Natural killer cell treated with Interleukin-12 subunit alpha and Interleukin-12 subunit beta and Interleukin-15 and Interleukin-18, amount 100 ng/mL, for 72 hours (primary cell): ENCODE measurements at places on chromosomes 5 and 9. TPM values are rescaled to one million over a fixed set of nuclear protein-coding genes. Genes with fewer than 3 reads are reported as not detected.

- H3K27ac ChIP-seq = no peak overlapping the region
- H3K27me3 ChIP-seq = no peaks in the 10 kb centered on the region
- no peaks in the 10 kb centered on the region for H3K36me3 ChIP-seq
- H3K4me1 ChIP-seq = peaks cover 48% of the 10 kb centered on the region
Measured at GRCh38 chr5:142012186-142012785, 541 bp downstream of the GNPDA1 start.

- no peak overlapping the region for H3K4me3 ChIP-seq
- H3K27me3 ChIP-seq = no peaks in the 10 kb centered on the region
- no peak overlapping the region for H3K27ac ChIP-seq
- no peak for DNase-seq
Measured at GRCh38 chr5:66442951-66443445, 153.2 kb upstream of the MAST4 start.

- DNase-seq = no peak
- H3K4me3 ChIP-seq = no peak overlapping the region
- no peaks in the 10 kb centered on the region for H3K4me1 ChIP-seq
- H3K36me3 ChIP-seq = no peaks in the 10 kb centered on the region
- H3K27me3 ChIP-seq = peaks cover 10% of the 10 kb centered on the region
Measured at GRCh38 chr5:135608761-135609443, 30.1 kb upstream of the CXCL14 start.

DNA sequence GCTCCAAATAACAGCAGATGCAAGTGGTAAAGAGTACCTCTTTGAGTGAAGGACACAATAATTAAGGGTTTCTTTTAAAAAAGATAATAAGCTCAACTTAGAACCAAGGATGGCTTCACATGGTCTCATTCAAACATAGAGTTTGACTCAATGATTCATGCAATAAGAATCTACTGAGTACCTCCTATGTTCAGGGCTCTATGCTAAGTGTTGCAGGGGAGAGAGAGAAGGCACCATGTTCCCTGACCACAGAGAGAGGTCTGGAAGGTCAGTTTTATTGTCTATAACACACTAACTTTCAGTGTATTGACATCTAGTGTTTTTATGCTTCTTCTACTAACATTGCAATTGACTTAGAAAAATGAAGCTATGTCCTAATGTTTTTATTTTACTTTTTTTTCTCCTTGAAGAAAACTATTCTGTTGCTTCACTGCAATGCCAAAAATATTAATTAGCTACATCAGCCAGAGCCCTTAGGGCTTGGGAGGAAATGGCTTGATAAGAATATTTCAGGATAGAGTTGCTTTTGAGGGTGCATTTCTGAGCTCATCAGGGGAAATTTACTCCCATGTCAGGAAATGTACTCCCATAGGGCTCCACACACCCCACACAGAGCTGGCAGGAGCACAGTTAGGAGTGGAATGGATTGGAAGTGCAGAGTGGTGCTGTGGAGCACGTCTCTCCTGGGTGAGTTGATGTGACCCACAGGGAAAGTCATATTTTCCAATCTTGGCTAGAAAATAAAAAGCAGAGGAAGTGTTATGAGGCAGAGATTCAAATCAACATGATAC lies 106.6 kb downstream of the PDE8B start:
- no peak overlapping the region for H3K4me3 ChIP-seq
- H3K27me3 ChIP-seq = peaks cover 9% of the 10 kb centered on the region
- H3K4me1 ChIP-seq = no peaks in the 10 kb centered on the region
- DNase-seq = no peak

The TNFSF15 gene
- total RNA-seq = not detected

The BAAT gene
- 0.07 TPM for total RNA-seq

The ACSL6 gene
- 0.67 TPM for total RNA-seq

The ANKRD20A1 gene
- total RNA-seq = 1.4 TPM

The SEMA4D gene
- total RNA-seq = 169 TPM

- DNase-seq = no peak
- H3K4me1 ChIP-seq = no peaks in the 10 kb centered on the region
- no peak overlapping the region for H3K4me3 ChIP-seq
Measured at GRCh38 chr5:83924171-83924570, 203.5 kb upstream of the HAPLN1 start.

DNA sequence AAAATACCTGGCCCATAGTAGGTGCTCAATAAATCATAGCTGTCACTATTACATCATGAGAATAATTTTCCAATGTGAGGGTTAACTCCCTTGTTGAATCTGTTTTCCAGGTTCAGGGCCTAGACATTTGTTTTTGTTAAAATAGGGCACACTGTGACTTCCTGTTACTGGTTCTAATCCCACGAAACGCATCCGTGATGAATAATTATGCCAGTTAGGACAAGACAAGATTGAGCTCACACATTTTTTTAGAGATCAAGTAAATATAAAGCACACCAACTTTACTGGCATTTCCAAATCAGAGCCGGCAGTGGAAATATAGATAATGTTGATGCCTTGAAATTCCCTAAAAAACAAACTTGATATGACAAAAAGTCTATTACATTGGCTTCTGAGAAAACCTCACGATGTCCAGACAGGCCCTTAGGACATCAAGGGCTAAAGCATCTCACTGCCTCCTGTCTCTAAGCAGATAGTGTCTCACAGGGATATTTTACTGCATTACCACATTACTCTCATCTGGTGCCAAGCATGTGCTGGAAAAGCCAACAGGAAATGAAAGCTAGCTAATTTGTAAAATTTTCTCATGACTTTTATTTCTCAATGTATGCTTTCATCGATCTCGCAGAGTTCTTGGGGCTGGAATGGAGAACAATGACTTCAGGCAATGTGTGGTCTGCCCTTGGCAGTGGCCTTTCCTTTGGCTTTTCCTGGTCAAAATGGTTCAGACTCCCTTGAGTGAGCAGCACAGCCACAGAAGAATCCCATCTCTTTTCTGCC lies 414.3 kb upstream of the PAPPA start:
- H3K27me3 ChIP-seq = no peaks in the 10 kb centered on the region
- DNase-seq = no peak
- no peak overlapping the region for H3K27ac ChIP-seq

- no peak for DNase-seq
- peaks cover 15% of the 10 kb centered on the region for H3K27me3 ChIP-seq
- no peaks in the 10 kb centered on the region for H3K36me3 ChIP-seq
- H3K4me1 ChIP-seq = no peaks in the 10 kb centered on the region
- no peak overlapping the region for H3K4me3 ChIP-seq
- H3K27ac ChIP-seq = no peak overlapping the region
Measured at GRCh38 chr9:86175743-86176456, 76.5 kb upstream of the GOLM1 start.

The TSSK1B gene
- not detected for total RNA-seq

GRCh38 chr5:100691548-100691947 lies 156.4 kb downstream of the FAM174A start:
- no peak overlapping the region for H3K27ac ChIP-seq
- DNase-seq = no peak
- H3K36me3 ChIP-seq = peaks cover 5% of the 10 kb centered on the region
- H3K4me3 ChIP-seq = no peak overlapping the region
- H3K27me3 ChIP-seq = no peaks in the 10 kb centered on the region

The FRRS1L gene
- total RNA-seq = not detected

The TMC1 gene
- not detected for total RNA-seq

GRCh38 chr9:131732061-131732526 lies 7.8 kb downstream of the RAPGEF1 start:
- H3K27me3 ChIP-seq = no peaks in the 10 kb centered on the region

DNA sequence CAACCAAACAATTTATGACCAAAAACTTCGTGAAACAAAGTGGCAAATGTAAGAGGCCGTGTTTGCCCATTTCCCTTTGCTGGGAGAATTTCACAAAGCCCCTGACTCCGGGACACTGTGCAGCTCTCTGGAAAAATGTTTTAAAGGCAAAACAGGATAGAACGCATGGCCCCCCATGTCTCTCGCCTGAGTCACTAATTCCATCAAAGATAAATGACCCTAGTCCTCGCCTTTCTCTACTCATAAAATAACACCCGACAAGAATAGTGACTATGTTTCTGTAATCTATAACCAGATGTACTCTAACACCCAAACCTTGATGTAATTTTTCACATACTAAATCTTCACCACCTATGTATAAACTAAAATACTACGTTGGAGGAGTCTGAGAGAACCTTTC lies 55.7 kb upstream of the SAP30L start:
- H3K4me1 ChIP-seq = peaks cover 16% of the 10 kb centered on the region
- no peak overlapping the region for H3K4me3 ChIP-seq
- no peak for DNase-seq
- H3K36me3 ChIP-seq = peaks cover 5% of the 10 kb centered on the region
